Left ventricle myocardium superior (tissue), 1 donor: ENCODE measurements at places on chromosomes 4 and X.

DNA sequence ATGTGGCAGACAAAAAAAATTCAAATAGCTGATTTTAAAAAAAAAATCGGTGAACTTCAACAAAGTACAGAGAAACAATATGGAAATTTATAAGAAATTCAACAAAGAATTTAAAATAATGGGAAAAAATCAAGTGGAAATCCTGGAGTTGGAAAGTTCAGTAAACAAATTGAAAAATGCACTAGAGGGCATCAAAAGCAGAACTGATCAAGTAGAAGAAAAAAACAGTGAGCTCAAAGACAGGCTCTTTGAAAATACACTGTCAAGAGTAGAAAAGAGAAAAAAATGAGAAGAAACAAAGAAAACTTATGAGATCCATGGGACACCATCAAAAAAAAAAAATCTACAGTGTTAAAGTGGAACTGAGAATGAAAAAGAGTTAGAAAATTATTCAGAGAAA lies 19.6 kb upstream of the FRG1 start:
- DNase-seq, result no peak

DNA sequence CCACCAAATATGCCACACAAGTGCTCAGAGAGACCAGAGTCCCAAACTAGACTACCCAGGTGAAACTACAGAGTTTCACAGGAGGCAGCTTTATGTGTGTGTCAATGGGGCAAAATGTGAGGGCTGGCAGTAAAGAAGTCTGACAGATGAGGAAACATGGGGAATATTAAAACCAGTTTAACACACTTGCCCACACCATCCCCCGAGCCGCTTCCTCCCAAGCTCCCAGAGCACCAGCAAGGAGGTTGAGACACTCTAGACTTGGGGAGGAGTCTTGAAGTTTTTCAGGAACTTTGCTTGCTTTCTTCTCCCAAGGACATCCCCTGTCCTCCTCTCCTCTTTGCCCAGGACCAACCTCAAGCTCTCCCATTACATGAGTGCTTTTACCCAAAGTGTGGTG lies 94.7 kb upstream of the SPRY1 start:
- no peak for DNase-seq

DNA sequence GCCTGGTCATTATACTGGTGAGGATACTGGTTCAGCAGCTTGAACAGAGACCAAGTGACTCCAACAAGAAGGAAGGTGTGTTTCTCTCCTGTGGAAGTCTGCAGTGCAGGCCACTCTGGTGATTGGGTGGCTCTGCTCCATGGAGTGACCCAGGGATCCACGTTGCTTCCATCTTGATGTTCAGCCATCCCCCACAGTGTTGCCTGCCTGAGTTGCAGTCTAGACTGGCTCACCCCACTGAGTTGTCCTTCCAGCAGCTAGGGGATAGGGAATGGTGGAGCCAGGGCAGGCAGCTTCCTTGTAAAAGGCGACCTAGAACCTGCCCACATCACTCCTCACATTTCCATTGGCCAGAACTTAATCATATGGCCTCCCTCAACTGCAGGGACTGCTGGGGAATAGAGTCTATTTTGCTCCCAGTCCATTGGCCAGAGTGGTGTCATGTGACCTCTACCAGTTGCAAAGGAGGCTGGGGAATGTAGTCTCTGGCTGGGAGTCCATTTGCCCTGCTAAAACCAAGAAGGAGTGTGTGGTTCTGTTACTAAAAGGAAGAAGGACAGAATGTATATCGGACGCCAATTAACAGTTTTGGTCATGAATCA lies 8.0 kb downstream of the MAN2B2 start:
- DNase-seq, result no peak

DNA sequence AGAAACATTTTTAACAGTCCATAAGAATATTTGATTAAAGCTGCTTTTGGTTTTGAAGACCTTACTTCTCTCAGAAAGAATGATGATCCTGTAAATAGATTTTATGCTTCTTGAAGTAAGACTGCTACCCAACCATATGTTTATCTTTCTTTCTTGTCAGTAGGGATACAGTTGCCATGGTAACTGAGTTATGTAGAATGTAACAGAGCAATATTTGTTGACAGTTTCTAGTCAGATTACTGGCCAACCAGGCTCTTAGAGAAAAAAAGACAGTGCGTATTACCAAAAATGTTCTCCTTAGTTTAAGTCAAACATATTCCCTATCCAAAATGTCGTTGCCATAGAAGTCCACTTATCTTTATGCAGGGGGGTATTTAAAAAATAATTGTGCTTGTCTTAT lies 456.8 kb downstream of the PRR32 start:
- DNase-seq, result no peak

DNA sequence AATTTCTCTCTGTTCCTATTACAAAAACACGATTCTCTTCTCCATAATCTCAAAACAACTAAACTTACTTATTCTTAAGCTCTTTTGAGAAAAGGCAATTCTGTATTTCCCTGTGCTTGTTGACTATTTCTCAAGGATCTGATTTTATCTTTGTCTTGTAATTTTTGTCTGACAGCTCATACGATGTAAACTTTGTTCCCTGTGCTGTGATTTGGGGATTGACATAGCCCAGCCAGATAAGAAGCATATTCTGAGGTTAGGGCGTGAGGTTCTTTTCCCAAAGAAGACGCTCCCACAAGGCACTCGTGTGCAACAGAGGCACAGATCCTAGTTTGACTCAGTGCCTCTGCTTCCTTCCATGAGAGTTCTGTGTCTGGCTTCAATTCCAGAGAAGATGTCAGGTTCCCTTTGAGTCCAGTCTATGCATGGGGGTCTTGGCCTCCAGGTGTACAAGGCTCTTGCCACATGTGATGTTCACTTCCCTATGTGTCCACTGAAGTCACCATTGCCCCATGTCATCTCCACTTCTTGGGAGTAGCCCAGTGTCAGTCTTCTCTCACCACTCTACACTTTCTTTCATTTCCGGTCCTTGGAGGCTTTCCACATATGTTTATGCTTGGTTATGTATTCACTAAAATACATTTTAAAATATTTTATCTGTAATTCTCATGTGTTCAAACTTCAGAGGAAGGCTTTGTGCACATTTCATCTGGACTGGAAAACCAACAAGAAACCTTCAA lies 94.8 kb downstream of the MID1 start:
- DNase-seq, result no peak

DNA sequence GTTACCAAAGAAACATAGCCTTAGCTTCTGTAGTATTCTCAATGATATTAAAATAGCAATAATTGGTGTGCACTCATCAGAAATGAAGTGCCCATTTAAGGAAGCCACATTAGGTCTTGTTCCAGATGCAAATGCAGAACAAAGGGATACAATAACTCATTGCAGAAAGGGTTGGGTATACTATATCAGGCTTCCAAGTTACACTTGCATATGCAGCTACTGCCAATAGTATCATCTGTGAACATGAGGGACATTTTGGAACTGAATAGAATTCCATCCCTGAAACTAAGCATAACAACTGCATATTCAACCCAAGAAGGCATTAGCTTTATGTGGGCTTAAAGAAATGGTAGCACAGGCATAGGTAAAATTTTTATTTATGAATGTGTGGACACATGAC lies 167.8 kb downstream of the ANTXR2 start:
- DNase-seq, result no peak

GRCh38 chrX:71291381-71291780 lies 7.9 kb downstream of the NONO start:
- no peak for DNase-seq

DNA sequence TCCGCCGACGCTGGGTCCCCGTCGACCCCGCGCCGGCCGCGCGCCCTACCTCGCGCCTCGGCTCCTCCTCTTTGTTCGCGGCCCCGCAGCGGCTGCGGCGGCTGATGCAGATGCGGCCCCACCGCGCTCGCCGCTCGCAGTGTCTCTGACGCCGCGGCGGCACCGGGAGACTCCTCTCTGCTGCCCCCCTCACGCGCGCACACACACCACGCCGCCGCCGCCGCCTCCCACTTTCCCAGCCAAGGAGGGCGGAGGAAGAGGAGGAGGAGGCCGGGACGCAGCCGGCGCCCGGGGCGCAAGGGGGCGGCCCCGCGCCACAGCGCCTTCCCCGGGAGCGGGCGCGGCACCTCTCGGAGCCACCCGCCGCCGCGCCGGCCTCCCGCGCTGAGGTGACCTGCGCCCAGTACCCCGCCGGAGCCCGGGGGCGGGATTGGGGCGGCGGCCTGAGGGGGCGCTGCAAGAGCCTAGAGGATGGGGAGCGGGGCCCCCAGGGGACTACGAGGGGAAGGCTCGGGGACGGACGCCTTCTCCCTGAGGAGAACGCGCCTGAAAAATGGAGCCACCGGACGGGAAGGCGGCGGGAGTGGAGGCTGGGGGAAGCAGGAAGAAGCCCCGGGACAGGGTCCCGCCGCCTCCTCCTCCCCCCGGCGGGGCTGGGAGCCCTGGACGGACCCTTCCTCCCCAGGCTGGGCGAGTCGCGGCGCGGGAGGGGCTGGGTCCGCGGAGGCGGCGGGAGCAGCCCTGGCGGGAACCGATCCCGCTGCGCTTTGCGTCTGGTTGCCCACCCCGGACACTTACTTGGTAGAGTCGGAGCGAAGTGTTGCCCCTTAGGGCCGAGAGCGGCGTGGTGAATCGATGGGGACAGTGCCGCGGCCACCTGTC lies at the start of gene SH3RF1:
Gene SH3RF1, minus strand, starts transcription at position 147 of the 882 bp plus-strand sequence. CDS start 1,744 bp downstream, outside the sequence.
- peak; percentile 94 for DNase-seq

DNA sequence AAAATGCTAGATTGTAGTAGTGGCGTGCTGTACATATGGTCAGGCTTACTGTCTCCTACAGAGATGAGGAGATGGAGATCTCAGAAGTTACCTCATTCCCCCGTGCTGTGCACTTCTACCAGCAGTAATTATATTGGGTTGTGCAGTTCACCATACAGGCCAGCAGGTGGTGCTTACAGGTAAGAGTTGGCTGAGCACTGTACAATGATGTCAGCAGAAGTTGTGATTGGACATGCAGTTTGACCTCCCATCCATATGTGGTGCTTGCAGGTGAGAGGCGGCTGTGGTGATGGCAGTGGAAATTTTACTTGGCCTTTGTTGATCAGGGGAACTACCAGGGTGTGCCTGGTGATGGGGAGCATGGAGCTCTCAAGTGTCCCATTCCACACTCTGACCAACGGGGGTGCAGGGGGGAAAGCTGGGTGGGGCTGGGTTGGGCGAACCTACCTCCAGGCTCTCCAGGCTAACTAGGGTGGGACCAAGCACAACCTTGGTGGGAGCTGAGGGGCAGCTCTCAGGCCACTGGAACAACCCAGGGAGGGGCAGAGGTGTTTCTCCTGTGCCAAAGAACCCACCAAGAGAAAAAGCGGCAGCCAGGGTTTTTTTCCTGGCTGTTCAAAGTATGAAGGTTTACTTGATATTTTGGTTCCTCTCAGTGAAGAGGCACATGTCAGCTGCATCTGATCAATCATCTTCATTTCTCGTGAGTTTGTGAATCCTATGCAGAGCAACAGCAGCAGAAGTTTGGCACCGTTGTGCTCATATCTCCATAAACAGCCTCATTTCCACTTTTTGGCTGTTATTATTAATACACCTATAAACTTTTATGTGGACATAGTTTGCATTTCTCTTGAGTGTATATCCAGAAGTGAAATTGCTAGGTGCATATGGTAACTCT lies 73.8 kb upstream of the FREM3 start:
- DNase-seq, result no peak

GRCh38 chr4:125750828-125751466 lies 436.2 kb downstream of the FAT4 start:
- no peak for DNase-seq

DNA sequence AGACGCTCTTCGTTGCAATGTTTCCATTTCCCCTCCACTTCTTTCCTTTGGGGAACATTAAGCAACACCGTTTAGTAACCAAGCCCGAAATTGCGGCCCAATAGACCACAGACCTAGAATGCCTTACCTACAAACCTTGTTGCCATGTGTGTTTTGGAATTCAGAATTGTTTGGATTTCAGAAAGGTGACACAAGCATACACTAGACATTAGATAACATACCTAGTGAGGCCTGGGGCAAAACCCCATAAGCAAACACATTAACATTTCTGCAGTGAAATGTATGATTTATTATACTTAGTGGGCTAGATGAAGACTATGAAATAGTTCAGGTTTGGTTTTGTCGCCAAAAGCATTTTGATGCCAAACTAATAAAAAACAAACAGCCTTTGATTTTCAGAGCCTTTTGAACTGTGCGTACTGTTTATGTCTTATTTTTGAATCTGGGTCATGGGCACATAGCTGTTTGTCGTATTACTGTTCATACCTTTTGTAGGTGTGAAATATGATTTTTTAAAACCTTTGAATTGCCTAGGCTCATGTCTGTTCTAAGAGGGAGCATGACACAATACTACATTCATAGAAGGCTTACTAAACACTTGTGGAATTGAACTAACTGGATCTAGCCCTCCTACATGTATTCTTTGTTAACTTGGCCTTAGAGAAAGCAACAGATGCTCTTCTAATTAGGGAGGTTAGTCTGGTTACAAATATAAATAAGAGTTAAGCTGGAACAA lies 88.6 kb upstream of the TMEM164 start:
- DNase-seq, result no peak

GRCh38 chr4:158538911-158539310 lies 17.2 kb downstream of the RXFP1 start:
- no peak for DNase-seq

GRCh38 chrX:84907324-84907968 lies 96.2 kb upstream of the APOOL start:
- no peak for DNase-seq

GRCh38 chr4:166839615-166840251 lies 394.6 kb downstream of the SPOCK3 start:
- no peak for DNase-seq

- DNase-seq, result no peak
These were observed 679.3 kb downstream of the FAT4 start for GRCh38 chr4:125994024-125994423.

- DNase-seq, result no peak
These were observed 1.9 kb downstream of the MAN2B2 start for GRCh38 chr4:6576932-6577331.

GRCh38 chr4:14928035-14928434 lies 74.2 kb upstream of the CPEB2 start:
- no peak for DNase-seq

- no peak for DNase-seq
These were observed 105.7 kb upstream of the RASGEF1B start for GRCh38 chr4:81577392-81577791.

- DNase-seq, result no peak
These were observed 35.9 kb upstream of the CLCN4 start for GRCh38 chrX:10120828-10121227.
